ENCODE measurements at places on chromosomes 1 and 21. TPM values are rescaled to one million over a fixed set of nuclear protein-coding genes. Genes with fewer than 3 reads are reported as not detected.

- peaks cover 41% of the 10 kb centered on the region for H3K4me1 ChIP-seq
- no peaks in the 10 kb centered on the region for H3K27me3 ChIP-seq
- peak; percentile 50 for DNase-seq
- H3K27ac ChIP-seq = peak overlapping the region; percentile 97
- no peaks in the 10 kb centered on the region for H3K36me3 ChIP-seq
Observed at GRCh38 chr1:155123801-155124200, 3.9 kb upstream of the EFNA1 start.

GRCh38 chr21:46385846-46386733, 62.1 kb downstream of the PCNT start:
- DNase-seq = no peak
- no peaks in the 10 kb centered on the region for H3K27me3 ChIP-seq
- no peak overlapping the region for H3K4me3 ChIP-seq
- no peak overlapping the region for H3K27ac ChIP-seq

DNA sequence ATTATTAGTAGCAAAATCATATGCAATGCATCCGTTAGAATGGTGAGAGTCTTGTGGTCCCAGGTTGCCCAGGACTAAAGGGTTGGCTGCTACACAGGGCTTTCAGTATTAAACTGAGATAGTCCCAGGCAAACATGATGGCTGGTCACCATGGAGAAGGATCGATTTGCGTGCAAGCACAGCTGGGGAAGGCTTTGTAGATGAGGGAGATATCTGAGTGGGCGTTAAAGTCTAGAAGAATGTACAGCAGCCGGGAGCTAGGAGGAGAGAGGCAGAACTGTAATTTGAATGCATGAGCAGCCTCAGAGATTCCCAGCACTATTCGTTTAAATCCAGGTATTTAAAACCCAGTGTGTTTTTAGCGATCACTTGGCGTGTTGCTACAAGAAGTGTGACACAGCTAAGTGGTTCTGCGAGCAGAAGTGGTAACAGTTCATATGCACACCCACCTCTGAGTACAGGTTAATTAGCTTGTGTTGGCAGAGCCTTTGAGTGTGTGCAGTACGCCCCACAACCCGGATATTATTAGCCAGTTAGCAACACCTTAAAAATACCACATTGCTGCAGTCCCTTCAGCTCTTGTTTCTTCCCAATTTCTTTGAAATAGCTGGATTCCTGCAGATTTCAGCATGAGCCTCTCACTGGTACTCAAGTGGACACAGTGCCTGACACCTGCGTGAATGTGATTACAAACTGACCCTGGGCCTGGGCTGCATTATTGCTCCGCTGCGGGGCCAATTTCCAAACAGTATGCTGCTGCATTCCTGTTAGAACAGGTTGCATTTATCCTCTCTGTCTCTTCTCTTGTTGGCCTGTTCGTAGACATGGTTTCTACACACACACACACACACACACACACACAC, 67.2 kb upstream of the SCAF4 start:
- H3K27me3 ChIP-seq = no peaks in the 10 kb centered on the region
- no peaks in the 10 kb centered on the region for H3K36me3 ChIP-seq
- H3K4me1 ChIP-seq = no peaks in the 10 kb centered on the region
- DNase-seq = no peak
- H3K4me3 ChIP-seq = no peak overlapping the region

Gene TNFRSF18
- total RNA-seq = not detected

Gene COL16A1
- 127 TPM for total RNA-seq
